ENCODE measurements at places on chromosomes 6 and 20.

GRCh38 chr20:48357714-48358113 lies 470.1 kb downstream of the PREX1 start:
- no peak for DNase-seq

DNA sequence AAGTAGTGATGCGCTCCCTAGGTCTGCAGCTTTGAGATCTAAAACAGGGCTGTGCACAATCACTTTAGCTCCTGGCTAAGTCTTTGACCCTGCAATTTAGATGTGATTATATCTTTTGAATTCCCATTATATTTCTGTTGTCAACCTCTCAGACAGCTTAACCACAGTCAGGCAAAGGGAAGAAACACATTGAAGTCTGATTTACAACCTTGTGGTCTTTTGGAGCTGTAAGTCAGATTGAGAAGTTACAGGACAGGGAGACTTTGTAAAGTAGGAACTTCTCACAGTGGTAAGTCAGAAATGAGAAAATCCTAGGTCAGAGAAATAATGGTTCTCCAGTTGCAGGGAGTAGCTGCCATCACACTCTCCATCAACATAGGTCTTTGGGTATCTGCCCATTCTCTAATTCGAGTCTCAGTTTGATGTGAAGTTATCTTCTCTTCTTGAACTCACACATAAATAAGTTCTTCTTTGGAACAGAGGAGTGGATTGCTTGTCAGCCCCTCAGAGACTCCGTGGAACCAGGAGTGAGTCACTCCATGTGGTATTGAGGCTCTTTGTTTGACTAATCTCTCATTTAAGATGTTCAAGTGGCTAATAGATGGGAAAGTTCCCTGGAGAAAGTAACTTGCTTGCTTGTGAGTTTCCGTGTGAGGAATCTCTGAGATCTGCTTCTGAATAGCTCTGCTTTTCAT lies 35.0 kb upstream of the SGK1 start:
- no peak for DNase-seq

DNA sequence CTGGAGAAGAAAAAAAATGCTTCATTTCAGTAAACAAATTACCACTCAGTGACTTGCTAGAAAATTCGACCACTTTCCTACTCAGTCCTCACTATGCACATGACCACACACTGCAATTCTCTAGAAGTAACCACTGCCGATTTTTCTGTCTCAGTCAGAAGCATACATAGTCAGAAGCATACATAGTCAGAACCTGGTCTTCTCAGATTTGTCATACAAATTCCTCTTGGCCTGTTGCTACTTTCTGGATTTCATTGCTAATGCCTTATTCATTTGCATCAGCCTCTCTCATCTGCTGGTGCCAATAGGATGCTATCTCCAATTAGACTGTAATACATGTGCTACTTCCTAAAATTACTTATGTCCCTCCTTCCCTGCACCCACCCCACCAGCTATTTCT lies 10.2 kb upstream of the KIF16B start:
- no peak for DNase-seq

DNA sequence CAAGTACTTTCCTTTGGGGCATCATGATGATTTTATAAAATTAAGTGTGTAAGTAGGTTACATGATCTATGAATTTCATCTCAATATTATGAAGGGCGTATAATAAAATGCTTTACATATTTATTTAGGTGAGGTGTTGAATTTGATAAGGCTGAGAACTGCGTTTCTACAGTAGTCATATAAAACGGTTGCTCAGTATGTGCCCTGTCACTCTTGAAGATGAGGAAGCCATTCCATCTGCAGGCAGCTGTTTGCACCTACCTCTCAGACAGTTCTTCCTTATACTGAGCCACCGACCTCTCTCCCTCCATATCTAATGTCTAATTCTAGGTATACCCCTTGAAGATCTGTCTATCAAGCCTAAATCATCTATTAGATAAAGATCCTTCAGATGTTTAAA lies 16.1 kb downstream of the NCOA7 start:
- no peak for DNase-seq

DNA sequence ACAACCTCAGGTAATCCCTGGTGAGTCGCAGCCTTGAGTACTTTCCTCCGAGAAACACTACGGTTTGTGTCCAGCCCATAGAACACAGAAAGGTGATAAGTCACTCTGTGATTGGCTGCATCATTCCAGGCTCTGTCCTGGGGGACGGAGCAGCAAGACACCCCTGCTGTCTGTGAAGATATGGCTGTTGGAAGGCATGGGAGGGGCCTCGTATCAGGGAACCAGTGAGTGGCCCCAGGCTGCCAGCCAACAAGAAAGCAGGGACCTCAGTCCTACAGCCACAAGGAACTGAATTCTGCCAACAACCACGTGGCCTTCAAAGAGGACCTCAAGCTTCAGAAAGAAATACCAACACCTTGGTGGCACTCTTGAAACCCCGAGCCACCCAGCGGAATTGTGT lies 6.4 kb upstream of the EEF1A2 start:
- no peak for DNase-seq

GRCh38 chr6:29424575-29424974 lies 9.8 kb downstream of the OR12D1 start:
- no peak for DNase-seq

- DNase-seq, result no peak
Measured at GRCh38 chr6:158836625-158837311, 17.6 kb upstream of the EZR start.

- peak; percentile 50 for DNase-seq
Measured at GRCh38 chr20:63183422-63184146, 32.3 kb downstream of the YTHDF1 start.

- DNase-seq, result peak; percentile 16
Measured at GRCh38 chr6:111291336-111292259, 191.4 kb downstream of the REV3L start.

GRCh38 chr6:674956-675355 lies 18.0 kb downstream of the EXOC2 start:
- no peak for DNase-seq

DNA sequence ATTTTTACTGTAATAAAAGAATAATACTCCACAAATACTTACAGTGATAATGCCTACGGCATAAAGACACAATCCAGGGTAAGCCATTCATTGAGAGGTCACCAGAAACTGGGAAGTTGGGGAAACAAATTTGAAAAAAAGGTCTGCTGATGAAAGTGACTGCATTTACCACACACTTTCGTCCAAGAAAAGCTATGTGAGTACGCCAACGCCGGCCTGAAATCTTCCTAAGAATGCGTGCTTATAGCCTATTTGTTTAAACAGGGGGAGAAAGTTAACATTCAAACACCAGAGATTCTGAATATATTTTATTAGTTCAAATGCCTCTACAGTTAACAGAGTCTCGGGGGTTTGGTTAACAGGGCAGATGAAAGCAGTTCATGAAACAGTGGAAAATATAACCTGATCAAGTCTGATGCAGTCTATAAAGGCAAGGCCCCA lies 657 bp upstream of the LTV1 start:
- no peak for DNase-seq

DNA sequence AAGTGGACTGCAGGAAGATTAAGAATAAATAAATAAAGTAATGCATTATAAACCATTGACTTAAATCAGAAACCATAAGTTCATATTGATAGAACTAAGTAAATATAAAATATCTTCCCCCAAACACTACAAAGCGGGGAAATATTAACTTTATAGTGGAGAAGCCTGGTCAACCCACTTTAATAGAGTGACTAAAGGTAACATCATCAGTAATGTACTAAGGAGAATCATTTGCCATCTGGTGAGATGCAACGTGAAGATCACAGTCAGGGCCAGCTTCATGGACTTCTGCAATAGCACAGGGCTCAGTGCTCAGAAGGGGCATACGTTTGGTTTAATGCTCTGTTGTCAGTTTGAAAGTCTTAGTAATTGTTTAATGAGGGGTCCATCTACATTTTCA lies 58.8 kb upstream of the CD83 start:
- no peak for DNase-seq

- no peak for DNase-seq
Measured at GRCh38 chr20:37518059-37518458, 3.0 kb upstream of the NNAT start.

GRCh38 chr20:45157962-45158361 lies 16.7 kb upstream of the PI3 start:
- DNase-seq, result no peak

- no peak for DNase-seq
Measured at GRCh38 chr6:146583966-146584365, 14.8 kb upstream of the ADGB start.

GRCh38 chr6:33974030-33974429 lies 170.2 kb upstream of the MLN start:
- no peak for DNase-seq

DNA sequence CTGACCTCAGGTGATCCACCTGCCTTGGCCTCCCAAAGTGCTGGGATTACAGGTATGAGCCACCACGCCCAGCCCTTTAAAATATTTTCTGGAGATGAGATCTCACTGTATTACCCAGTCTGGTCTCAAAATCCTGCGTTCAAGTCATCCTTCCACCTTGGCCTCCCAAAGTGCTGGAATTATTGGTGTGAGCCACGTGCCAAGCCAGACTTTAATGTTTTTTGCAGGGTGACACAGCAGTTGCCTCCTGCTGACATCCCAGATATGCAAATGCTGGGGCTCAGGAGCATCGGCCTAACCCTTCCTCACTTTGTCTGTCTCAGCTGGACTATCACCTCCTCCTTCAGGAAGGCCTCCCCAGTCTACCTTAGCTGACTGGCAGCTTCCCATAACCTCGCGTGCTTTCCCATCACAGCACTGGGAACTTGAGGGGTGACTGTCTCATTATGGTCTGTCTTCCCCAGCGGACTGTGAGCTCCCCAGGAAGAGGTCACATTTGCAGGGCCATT lies 14.3 kb upstream of the ID1 start:
- DNase-seq, result no peak

GRCh38 chr6:36364669-36365479 lies 22.6 kb downstream of the ETV7 start:
- no peak for DNase-seq

- DNase-seq, result peak; percentile 54
Measured at GRCh38 chr6:124795643-124796463, 166.4 kb upstream of the RNF217 start.
